Glomerular endothelial cell (primary cell): ENCODE measurements at places on chromosomes 6 and 20.

DNA sequence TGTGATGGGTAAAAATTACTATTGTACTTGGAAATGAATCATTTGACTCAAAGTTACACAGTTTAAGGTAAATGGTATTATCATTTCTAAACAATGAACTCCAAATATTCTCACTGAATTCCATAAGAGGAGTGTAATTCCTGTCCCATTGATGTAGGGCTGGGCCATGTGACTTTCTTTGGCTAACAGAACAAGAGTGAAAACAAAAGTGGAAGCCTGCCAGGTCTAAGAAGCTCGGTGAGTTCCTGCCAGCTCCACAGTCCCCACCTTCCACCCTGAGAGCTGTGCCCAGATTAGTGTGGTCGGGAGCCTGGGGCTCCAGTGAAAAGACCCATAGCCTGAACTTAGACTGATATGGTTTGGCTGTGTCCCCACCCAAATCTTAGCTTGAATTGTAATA lies 24.6 kb downstream of the TBXT start:
- no peak for DNase-seq

- no peak for DNase-seq
Observed at GRCh38 chr6:134057478-134057877, 5.1 kb upstream of the SLC2A12 start.

DNA sequence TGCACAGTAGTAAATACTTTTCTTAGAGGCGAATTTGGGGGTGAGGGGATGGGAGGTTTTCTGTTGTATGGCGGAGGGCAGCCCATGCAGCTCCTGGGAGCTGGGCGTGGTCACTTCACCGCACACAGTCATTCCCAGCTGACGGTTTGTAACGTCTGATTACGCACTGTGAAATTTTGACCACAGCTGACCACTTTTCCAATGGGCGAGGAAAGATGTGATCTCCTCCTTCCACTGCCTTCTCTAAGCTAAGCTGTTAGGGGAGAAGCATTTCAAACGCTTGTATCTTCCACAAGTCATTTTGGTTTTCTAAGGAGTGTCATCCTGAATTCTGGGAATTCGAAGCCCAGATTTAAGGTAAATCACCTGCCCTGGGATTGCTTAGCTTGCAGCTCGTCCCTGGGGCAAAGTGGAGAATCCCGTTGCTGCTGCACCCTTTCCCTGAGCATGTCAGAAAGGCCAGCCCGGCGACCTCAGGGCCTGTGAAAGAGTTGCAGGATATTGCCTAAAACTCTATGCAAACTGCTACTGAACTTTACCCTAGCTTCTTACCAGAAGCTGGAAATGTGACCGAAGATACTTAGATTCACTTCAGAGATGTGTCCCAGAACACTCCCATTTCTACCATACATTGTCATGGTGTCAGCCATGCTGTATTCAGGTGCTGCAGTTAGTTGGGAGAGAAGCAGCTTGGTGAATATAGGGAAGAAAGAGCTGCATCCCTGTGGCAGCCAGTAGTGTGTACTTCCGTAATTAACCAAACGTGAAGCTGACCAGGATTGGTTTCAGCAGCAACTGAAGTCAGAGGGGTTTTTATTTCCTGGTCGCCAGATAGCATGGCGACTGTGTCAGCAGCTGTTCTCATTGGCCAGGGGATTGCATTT lies 58.9 kb downstream of the RREB1 start:
- DNase-seq, result no peak

GRCh38 chr6:33567836-33568235 lies 12.2 kb downstream of the BAK1 start:
- no peak for DNase-seq

- no peak for DNase-seq
Observed at GRCh38 chr6:13813621-13814175, 659 bp downstream of the MCUR1 start.
